Activated CD4-positive, alpha-beta T cell treated with anti-CD3 and anti-CD28 coated beads for 4 hours (primary cell): ENCODE measurements at places on chromosomes 5 and 9.

DNA sequence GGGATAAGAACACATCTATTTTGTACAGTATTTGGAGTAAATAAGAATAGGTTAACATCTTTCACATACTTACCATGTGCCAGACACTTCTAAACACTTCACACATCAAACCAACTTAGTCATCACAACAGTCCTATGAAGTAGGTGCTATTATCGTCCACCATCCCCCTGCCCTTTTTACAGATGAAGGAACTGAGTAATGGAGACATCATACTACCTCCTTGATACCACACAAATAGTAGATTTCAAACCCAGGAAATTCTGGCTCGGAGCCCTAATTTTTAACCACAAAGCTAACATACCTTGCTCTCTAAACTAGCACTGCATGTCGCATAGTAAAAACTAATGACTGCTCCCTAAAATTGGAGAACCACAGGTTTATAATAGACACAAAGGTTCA lies 4.2 kb upstream of the ZNF366 start:
- DNase-seq = no peak

DNA sequence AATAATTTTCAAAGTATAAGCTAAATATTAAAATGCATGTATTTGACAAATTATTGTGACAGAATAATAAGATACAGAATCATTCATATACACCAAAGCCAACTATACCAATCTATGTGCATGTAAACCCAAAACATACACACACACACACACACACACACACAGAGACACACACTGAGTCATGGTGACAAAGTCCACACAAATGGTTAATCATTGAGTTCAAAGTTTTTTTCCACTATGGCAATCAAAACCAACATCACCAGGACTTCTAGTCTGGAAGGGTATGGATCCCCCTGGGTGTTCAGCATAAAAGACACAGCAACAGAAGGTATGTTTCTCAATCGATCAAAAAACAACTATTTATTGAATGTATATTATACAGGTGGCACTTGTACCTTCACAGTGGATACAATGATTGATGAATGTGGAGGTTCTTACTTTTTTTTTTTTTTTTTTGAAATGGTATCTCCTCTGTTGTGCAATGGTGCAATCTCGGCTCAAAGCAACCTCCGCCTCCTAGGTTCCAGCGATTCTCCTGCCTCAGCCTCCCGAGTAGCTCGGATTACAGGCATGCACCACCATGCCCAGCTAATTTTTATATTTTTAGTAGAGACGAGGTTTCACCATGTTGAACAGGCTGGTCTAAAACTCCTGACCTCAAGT lies 137.0 kb downstream of the PDE4D start:
- no peak for DNase-seq

- no peak for DNase-seq
Measured at GRCh38 chr5:23930985-23931384, 423.6 kb downstream of the PRDM9 start.

GRCh38 chr5:143968071-143968878 lies 156.3 kb downstream of the HMHB1 start:
- no peak for DNase-seq

DNA sequence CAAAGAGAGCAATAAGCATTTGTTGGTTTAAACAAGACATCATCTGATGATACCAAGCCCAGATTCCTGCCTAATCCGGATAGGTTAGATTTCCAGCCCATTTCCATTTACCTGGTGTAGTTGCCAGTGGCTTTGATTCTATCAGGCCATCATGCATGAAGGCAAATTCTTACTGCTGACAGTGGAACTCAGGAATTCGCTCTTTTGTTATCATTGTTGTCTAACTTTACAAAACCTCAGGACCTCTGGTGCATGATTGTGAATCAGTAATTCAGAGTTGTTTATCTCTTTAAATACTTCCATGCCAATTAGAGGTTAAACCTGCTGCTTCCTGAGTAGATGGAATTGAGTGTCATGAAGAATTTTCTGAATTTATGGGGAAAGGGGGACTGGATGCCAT lies 76.5 kb downstream of the C9orf152 start:
- no peak for DNase-seq

GRCh38 chr5:172096207-172096940 lies 89.9 kb upstream of the FBXW11 start:
- no peak for DNase-seq

DNA sequence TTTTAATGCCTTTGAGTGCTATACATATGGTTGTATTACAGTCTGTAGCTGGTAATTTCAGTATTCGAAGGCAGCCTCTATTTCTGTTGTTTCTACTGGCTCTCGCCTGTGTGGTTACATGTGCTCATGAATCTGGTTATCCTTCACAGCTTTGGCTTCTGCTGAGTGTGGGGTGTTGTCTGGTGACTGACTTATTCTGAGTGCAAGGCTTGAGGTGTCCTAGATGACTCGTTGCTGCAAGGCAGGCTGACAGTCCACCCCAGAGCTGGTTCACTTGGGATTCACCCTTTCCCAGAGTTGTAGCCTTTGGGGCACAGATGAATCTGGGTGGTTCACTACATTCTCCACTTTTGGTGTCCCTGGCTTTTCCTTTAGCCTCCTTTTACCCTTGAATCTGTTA lies 41.4 kb downstream of the PDE8B start:
- DNase-seq = no peak

GRCh38 chr5:145129797-145130196 lies 705.3 kb downstream of the PRELID2 start:
- no peak for DNase-seq

DNA sequence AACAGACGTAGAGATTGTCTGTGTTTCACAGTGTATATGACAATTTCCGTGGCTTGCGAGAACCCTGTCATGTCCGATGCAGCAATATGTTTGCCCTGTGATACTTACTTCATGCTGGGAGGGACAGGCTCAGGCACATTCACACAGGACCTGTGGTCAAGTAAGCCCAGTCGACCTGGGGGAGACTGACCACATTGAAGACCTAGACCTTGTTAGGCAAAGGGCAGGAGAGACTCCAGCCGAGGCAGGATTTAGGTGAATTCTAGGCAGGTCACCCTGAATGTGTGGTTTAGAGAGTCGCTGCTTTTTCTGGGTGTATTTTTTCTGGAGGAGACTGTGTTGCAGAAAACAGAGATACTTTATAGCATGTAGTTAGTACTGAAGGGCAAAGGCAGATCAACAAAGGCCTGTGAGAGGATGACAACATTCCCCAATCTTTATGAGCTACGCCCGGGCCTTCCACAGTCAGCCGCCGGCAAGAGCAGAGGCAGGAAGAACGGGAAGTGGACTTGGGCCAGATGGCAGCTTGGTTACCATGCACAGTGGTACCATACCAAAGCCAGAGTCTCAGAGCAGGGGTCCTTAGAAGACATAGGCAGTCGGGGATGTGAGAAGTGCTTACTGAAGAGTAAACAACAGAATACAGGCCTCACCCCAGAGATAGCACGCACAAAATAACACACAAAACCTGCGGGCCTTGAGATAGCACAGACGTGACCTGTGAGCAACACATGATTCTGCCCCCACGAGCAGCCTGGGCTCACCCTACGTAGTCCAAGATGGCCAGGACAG lies 220.7 kb downstream of the CACNA1B start:
- no peak for DNase-seq

GRCh38 chr5:103003872-103004271 lies 116.1 kb downstream of the GIN1 start:
- DNase-seq = no peak

DNA sequence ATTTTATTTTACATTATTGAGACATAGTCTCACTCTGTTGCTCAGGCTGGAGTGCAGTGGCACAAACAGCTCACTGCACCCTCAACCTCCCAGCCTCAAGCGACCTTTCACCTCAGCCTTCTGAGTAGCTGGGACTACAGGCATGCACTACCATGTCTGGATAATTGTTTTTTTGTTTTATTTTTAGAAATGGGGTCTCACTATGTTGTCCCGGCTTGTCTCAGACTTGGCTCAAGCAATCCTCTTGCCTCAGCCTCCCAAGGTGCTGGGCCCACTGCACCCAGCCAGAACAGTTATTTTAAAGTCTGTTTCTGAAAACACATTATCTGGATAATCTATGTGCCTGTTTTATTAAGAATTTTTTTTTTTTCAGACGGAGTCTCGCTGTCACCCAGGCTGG lies 62.0 kb downstream of the TEX10 start:
- DNase-seq = no peak

DNA sequence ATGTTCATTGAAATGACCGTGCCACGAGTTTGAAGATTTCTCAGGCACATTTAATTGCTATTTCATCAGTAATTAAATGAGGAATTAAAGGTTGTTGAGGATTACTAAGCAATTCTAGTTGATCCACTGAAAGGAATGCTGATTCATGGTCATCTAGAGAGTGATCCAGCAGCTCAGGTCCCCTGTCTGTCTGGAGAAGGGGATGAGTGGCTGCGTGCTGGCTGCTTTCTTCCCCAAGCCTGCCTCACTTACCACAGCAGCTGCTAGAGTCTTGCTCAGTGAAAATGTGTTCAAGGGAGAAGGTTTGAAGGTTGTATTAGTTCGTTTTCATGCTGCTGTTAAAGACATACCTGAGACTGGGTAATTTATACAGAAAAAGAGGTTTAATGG lies 7.8 kb upstream of the TGFBI start:
- DNase-seq = no peak

DNA sequence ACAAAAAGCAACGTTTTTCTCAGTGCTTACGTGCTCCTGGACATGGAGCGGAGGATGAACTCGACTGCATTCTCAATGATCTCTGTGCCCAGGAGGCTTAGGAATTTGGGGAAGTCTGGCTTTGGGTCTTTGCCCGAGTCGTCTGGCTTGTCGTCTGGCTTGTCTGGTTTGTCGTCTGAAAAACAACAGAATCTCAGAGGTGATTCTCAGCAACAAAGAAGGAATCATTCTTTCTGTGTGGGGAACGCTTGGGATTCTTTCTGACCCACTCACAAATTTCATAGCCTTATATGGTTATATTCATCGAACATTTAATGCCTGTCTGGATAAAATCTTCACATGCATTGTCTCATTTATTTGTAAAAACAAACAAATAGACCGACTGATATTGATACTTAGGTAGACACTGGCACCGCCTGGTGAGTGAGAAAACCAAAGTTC lies 4.7 kb downstream of the C5orf46 start:
- DNase-seq = no peak

GRCh38 chr9:121066850-121067249 lies 7.9 kb upstream of the CNTRL start:
- no peak for DNase-seq

- DNase-seq = no peak
Measured at GRCh38 chr5:156230887-156231286, 96.1 kb upstream of the SGCD start.

GRCh38 chr9:134204041-134204440 lies 39.7 kb upstream of the RNU6ATAC start:
- no peak for DNase-seq

GRCh38 chr9:15160673-15161072 lies 146.3 kb downstream of the TTC39B start:
- no peak for DNase-seq

GRCh38 chr9:89667726-89668125 lies 62.9 kb downstream of the GADD45G start:
- DNase-seq = no peak

DNA sequence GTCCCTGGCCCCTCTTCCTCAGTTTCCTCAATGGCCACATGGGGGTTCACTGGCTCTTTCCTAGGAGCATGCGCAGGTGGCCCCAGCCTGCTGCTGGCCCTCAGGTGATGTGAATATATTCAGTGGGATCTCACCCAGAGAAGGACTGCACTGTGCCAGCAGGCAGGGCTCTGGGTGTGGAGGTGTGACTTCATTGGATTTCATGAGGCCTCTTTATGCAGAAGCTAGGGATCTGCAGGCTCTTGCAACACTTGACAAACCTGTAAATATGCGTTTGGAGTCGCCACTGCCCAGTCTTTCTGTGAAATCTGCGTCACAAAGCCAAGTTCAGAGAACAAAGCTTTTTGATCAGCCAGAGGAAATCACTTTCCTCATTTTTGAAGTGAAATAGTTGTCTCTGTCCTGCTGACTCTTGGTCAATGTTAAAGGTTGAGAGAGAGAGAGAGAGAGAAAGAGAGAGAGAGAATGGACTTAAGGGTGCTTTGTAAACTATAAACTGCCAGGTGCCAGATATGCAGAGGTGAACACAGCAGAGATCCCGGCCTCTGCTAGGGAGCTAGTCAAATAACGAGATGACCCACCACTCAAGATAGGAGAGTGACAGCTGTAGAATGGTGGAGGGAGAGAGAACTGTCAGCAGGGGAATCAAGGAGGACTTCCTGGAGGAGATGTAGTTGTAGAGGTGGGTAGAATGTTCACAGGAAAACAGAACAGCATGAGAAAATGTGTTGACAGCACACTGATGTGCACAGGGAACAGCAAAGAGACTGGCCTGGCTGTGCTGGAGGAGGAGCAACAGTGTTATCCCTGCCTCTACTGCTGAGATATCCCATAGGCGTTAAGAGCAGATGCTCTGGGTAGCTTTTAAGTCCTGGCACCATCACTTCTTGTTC lies 167.0 kb upstream of the ZNF618 start:
- DNase-seq = no peak

- no peak for DNase-seq
Measured at GRCh38 chr9:90882991-90883600, 81.5 kb downstream of the SYK start.

GRCh38 chr5:78597068-78597973 lies 51.3 kb downstream of the LHFPL2 start:
- DNase-seq = no peak

DNA sequence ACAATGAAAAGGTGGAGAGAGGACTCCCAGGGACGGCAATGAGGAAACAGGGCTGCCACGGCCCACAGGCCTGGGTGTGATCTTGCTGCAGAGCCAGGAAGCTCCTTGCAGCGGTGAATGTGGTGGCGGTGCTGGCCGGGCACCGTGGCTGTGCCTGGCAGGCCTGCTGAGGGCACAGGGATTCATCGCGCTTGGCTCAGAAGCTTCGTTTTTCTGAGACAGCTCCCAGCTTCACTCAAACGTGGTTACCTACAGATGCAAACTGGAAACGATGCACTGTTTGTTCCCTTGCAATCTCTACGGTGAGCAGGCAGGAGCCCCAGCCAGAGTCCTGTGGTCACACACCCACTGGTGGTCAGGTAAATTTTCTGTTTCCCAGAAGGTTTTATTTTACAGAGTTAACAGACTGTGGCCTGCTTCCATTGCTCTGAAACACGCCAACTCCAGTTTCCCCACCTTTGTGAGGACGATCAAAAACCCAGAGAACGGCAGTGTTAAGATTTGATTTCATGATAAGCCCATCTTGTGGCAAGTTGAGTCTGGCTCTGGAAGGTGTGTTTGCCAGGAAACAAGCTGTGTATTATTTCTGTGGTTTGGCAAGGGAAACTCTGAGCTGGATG lies 183.9 kb downstream of the AUH start:
- no peak for DNase-seq

- DNase-seq = peak; percentile 37
Measured at GRCh38 chr5:176535101-176535663, 2.0 kb downstream of the RNF44 start.

GRCh38 chr5:129496421-129496820 lies 36.3 kb downstream of the ADAMTS19 start:
- DNase-seq = no peak

GRCh38 chr9:77961541-77961940 lies 70.1 kb downstream of the GNAQ start:
- DNase-seq = no peak
